RPMI7951 (cell line): ENCODE measurements at places on chromosomes 5 and 9. TPM values are rescaled to one million over a fixed set of nuclear protein-coding genes. Genes with fewer than 3 reads are reported as not detected.

GRCh38 chr5:140806834-140807775 lies at the start of gene PCDHA4:
Gene PCDHA4 (plus strand): TSS chr5:140807068.
- DNase-seq = peak; percentile 7

Gene FOXD4L4
- 0.20 TPM in 1 of 2 replicates, not detected in the other for total RNA-seq

Gene MRRF
- 23.4 and 28.6 TPM in 2 replicates for total RNA-seq

DNA sequence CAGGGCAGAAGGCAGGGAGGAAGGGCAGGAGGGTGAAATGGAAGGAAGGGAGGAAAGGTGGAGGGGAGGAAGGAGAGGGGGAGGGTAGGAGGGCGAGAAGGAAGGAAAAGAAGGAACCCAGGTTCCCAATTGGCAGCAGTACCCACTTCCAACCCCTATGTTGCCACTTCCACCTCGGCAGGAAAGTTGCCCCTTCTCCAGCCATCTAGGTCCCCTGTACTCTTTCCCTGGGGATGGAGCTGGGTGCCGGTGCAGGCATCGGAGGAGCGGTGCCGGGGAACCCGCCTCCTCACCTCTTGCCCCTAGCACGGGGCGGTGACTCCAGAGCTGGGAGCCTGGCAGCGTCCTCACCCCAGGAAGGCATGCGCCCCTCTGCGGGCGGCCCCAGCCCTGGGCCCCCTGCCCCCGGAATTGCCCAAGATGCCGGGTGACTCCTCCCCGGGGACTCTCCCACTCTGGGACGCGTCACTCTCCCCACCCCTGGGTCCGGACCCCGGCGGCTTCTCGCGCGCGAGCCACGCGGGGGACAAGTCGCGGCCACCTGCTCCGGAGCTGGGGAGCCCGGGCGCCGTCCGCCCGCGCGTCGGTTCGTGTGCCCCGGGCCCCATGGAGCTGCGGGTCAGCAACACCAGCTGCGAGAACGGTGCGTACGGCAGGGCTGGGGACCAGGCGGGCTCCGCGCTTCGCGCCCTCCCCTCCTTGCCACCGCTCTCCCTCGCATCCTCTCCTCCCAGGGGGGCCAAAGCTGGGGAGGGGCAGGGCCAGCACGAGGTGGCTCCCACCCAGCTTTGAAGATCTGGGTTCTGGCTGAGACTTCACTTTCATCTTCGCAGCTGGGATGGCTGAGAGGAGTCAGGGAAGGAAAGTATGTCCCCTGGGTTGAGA lies at the start of gene NIPAL4:
Gene NIPAL4, plus strand, starts transcription at position 499 of the 885 bp plus-strand sequence. Its CDS starts 108 bp downstream, at position 607.
- no peak for DNase-seq

DNA sequence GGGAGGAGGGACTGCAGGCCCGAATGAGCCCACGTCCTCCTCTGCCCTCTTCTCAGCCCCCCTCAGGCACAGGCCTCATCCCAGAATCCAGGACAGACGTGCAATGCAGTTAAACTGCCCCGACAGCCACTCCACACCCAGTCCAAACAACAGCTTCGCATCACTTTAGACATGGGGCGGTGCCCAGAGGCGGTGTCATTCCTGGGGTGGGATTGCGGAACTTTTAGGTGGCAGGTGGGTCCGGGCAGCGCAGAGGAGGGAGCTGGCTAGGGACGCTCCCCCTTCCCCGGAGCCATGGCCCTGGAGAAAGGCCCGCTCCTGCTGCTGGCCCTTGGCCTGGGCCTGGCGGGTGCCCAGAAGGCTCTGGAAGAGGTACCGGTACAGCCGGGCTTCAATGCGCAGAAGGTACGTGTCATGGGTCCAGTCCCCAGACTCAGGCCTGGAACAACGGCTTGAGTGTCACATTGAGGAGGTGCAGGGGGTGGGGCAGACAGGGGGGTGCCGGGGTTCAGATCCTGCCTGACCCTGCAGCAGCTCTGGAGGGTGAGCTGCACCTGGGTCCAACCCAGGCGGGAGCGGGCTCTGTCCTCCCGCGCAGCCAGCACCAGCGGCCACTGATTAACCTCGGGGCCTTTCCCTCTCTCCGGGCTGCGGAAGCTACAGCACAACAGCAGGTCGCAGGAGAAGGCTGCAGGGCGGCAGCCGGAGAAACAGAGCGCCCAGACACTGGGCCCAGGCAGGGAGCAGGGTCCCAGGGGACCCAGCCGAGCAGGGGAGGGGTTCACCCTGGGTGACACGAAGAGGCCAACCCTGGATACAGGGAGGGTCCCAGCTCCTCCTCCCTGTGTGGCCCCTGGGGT lies 25.2 kb downstream of the GLT6D1 start:
- no peak for DNase-seq

DNA sequence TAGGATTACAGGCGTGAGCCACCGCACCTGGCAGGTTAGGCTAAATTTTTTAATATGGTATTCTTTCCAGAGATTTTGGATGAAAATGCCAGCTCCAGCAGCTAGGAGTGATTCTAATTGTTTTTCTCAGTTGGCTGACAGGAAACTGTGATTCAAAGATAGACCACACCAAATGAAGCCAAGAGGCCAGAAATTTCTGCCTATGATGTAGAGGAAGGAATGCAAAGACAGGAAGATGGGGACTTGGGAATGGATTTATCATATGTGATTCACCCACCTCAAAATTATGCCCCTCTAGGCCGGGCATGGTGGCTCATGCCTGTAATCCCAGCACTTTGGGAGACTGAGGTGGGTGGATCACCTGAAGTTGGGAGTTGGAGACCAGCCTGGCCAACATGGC lies 53.3 kb downstream of the UGCG start:
- DNase-seq = peak; percentile 71

DNA sequence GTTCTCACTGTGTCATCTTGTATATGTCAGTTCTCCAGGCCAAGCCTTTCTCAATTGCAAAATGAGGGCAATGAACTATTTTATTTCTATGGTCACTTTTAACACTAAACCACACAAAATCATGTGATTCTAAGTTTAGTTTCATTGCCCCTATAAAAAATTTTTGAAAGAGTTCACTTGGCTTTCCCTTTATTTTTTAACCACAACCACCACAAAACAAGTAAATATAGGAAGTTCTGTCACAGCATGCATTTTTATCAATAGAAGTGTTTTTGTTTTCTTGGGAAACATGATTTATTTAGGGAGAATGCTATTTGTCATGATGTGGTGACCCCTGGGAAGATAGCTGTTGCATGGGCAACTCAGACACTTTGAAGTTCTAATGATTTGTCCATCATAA lies 169.1 kb downstream of the CSNK1G3 start:
- DNase-seq = peak; percentile 28

Gene GCNT4
- total RNA-seq = 0.10 TPM in 1 of 2 replicates, not detected in the other

Gene AGXT2
- total RNA-seq = not detected in 2 replicates

Gene TAF11L4
- total RNA-seq = not detected in 2 replicates

DNA sequence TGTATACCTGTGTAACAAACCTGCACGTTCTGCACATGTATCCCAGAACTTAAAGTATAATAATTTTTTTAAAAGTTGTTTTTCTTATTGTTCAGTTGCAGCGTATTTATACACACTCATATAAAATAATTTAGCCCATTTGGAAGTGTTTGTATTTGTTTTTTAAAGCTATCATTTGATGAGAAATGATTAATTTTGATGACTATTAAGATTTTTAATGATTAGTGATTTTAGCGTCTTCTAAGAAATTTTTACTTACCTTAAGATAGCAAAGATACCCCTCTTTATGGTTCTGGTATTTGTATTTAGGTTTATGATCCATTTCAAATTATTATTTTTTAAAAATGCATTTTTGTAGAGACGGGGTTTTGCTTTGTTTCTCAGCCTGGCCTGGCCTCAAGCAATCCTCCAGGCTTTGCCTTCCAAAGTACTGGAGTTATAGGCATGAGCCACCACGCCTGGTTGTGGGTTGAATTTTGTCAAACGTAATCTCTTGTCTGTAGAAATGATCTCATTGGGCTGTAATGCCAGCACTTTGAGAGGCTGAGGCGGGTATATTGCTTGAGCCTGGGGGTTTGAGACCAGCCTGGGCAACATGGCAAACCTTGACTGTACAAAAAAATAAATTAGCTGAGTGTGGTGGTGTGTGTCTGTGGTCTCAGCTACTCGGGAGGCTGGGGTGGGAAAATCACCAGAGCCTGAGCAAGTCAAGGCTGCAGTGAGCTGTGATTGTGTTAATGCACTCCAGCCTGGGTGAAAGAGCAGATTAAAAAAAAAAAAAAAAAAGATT lies 26.9 kb downstream of the CSNK1G3 start:
- no peak for DNase-seq

Gene RNF183
- total RNA-seq = not detected in 2 replicates

GRCh38 chr5:95798048-95798447 lies 24.5 kb downstream of the GLRX start:
- no peak for DNase-seq

DNA sequence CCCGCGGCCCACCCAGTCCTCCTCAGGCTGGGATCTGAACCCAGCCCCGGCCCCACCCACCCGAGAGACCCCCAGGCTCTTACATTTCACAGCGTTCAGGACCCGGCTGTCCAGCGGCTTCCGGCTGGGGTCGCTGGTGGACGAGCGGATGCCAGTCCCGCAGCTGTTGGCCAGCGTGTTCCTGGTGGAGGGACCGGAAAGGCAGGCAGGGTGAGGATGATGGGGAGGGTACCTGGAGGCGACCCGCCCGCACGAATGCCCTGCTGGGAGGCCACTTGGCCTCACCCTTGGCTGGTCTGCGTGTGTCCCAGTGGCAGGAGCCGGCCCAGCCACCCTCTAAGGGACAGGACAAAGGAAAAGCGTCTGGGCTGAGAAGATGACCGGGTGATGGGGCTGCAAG lies 51.9 kb upstream of the UBAC1 start:
- no peak for DNase-seq

Gene LECT2
- not detected in 2 replicates for total RNA-seq

- no peak for DNase-seq
Measured at GRCh38 chr9:96125624-96126023, 176.4 kb downstream of the HSD17B3 start.

GRCh38 chr5:172868436-172868923 lies 34.4 kb downstream of the ERGIC1 start:
- DNase-seq = peak; percentile 75

Gene ENTPD2
- not detected in 2 replicates for total RNA-seq

DNA sequence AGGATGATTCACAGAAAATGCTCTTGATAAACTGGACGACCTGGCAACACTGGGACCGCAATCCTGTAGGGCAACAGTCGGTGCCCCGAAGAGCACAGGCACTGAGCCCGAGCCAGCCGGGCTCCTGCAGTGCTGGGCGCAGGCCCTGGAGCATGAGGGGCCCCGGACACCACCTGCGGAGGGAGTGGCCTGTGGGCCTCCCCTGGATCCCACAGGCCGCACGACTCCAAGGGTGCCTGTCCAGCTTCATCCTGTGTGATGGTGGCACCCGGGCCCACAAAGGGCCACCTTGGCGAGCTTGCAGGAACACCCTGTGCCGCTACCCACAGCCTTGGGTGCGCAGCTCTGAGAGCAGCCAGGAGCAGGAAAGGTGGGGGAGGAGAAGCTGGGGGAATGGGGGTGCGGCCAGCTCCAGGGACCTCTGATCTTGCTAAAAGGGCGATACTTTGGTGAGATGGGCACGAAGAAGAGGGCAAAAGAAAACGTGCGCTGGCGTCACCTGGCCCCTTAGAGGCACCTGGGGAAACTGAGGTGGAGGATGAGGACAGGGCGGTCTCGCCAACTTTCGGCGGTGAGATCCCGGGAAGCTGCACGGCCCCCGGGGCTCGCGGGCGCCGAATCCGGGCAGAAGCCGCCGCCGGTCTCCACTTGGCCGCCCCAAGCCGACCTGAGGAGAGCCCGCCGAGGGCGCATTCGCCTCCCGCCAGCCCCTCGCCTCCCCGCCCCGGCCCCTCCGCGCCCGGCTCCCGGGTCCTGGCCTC lies 722 bp downstream of the TBC1D9B start:
- peak; percentile 18 for DNase-seq

- no peak for DNase-seq
Measured at GRCh38 chr5:127615916-127616315, 33.0 kb upstream of the CTXN3 start.

DNA sequence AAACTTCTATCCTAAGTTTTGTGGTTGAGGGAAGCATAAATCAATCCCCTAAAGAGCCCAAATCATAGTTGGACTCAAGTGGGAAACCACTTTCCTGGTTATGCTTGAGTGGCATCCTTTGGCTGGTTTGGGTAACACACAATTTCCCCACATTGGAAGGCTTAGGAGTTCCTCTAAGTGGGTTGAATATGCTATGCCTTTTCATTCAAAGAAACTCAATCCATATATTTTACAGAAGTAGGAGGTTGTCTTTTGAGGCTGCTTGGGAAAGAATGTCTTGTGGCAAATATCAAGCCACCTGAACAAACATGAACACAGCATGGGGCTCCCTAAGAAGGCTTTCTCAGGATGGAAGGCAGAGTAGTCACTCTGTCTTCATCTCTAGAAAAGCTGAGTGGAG lies 121.1 kb downstream of the SPATA31D1 start:
- DNase-seq = no peak

GRCh38 chr9:15192856-15193255 lies 114.2 kb downstream of the TTC39B start:
- no peak for DNase-seq

DNA sequence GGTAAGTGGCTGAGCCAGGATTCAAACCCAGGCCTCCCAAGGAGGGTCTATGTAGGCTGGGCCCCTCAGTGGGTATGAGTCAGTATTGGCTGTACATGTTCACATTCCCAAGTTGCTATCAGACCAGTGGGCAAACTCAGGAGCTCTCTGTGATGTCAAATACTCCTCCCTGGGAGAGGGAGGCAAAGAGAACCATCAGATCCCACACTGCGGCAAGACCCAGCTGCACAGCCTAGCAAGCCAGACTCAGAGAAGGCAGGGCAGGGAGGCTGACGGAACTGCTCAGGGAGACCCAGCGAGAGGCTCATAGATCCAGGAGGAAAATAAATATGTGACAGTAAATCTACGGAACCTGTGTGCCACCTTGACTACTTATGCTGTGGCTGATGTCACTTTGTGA lies 42.6 kb upstream of the SAP30L start:
- DNase-seq = no peak

DNA sequence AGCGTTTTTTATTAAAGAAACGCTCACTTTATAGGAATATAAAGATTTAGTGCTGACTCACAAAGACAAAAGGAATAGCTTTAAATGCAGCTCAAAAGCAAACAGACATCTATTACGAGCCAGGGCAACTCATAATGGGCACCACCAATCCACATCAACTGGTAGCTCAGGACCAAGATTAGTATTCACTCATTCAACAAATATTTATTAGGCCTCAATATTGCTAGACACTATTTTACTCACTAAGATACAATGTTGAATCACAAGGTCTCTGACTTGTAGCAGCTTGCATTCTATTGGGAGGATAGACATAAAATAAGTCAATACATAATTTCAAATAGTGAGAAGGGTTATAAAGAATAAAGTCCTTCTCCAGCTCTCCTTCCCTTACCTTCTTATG lies 8.0 kb upstream of the MAN2A1 start:
- DNase-seq = no peak

GRCh38 chr5:91119981-91120850 lies 262.9 kb downstream of the ARRDC3 start:
- DNase-seq = no peak

Gene NME5
- 0.29 and 0.36 TPM in 2 replicates for total RNA-seq

DNA sequence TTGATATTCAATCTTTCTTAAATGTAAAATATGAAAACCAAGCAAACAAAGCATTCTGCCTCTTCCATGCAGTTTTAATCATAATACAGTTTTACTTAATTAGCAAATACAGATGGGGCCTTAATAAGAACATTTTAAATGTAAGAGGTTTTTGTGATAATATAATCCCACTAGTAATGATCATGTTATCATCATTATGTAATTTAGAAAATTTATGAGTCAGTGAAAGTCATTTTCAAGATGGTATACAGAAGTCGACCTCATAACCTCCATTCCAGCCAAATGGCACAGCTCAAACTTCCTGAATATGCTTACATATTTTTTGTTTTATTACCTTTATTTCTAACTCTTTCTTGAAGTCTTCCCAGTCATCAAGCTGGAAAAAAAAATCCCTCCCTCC lies 102.2 kb upstream of the GNA14 start:
- DNase-seq = no peak

GRCh38 chr5:7348168-7348854 lies 47.6 kb upstream of the ADCY2 start:
- no peak for DNase-seq
